ENCODE measurements at places on chromosomes 1 and 21.

DNA sequence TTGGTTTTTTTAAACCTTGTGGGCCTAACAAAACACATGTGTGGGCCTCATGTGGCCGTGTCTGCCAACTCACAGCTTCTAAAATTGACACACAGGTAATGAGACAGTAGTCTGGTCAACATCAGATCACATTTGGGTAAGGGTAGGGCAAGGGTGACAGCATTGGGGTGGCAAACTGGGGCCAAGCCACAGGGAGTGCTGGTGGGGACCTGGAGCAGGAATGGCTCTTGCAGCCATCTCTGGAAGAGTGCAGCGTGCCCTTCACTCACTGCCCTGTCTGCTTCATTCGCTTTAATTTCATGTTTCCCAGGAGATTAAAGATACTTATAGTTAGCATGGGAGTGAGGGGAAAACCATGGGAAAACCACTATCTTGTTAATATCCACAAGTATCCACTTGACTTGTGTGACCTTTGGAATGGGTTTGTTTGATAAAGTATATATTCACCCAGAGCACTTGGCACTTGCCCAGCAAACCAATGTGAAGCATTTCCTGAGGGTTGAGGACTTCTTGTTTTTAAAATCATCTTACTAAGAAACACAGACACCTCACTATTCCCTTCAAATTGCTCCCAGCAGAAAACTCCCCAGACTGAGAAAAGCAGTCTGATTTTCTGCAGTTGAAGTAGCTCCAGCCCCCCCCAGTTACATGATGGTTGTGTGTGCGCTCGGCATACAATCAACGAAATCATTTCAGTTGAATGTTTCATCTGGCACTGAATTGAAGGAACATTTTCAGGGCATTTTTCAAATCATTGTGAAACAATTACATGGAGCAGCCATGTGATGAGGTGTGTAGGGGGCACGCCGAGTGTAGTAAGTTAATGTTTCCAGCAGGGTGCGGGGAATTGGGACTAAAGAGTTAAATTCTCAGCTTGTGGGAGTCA, 175.7 kb downstream of the VPS13D start:
- DNase-seq, result peak; percentile 59

DNA sequence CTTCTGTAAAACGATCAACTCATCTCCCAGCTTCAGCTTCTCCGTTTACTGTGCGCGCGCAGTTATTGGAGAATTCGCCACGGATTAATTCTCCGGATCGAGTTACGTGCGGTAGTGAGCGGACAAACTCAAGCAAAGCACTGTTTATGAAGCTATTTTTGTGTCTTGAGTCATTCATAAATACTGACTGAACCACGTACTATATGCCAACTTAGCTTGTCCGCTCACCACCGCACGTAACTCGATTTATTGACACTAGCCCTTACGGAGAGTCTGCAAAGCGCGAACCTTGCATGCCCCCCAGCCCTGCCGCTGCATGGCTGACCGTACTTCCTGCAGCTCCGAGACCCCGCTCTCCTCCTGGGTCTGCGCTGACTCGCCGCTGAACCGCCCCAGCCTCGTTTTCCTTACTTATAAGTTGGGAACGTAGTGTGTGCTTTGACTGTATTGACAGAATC, 773 bp downstream of the CHD1L start:
- DNase-seq, result no peak

DNA sequence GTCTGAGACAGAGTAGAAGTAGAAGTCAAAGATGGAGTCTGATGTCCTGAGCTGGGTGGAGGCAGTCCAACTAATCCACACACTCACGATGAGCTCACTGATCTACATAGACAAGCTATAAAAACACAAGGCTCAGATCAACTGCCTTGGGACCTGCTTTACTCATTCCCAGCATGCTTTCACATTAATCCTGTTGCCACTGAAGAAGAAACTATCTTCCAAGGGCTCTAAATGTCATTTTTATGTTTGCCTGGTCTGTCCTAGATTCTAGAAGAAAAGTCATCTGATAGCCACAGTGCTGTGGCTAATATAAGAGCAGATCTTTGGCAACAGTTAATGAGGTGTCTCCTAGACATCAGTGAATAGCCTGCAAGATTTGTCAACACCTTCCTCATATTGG, 522.7 kb downstream of the NUF2 start:
- DNase-seq, result no peak

- no peak for DNase-seq
Observed at GRCh38 chr1:20491178-20491577, 5.2 kb upstream of the CAMK2N1 start.

- no peak for DNase-seq
Observed at GRCh38 chr21:38263493-38263892, 6.7 kb downstream of the KCNJ15 start.

DNA sequence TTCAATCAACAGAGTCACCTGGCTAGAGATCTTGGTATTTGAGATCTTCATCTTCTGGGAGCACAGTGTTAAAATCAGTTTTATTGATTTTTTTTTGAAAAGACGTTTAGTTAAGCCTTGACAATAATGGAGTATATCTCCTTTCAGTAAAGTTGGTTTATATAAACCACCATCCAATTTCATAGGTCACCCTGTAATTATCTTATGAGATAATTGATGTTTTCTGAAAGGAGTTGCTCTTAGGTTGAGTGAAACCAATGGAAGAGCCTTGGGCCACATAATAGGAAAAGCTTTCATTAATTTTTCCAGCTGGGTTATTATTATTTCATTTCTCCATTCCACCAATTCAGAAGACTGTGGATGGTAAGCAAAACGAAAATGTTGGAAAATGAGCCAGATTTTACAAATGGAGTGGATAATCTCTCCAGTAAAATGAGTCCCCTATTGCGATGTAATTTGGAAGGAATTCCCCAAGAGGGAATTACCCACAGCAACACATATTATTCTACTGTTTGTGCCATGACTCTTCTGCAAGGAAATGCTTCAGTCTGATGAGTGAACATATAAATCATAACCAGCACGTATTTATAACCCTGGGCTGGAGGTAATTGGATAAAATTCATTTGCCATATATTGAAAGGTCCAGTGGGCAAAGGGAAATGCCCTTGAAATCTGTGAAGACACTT, 46.2 kb upstream of the TINAGL1 start:
- DNase-seq, result no peak

- no peak for DNase-seq
Observed at GRCh38 chr1:69697340-69697739, 129.6 kb downstream of the LRRC7 start.

DNA sequence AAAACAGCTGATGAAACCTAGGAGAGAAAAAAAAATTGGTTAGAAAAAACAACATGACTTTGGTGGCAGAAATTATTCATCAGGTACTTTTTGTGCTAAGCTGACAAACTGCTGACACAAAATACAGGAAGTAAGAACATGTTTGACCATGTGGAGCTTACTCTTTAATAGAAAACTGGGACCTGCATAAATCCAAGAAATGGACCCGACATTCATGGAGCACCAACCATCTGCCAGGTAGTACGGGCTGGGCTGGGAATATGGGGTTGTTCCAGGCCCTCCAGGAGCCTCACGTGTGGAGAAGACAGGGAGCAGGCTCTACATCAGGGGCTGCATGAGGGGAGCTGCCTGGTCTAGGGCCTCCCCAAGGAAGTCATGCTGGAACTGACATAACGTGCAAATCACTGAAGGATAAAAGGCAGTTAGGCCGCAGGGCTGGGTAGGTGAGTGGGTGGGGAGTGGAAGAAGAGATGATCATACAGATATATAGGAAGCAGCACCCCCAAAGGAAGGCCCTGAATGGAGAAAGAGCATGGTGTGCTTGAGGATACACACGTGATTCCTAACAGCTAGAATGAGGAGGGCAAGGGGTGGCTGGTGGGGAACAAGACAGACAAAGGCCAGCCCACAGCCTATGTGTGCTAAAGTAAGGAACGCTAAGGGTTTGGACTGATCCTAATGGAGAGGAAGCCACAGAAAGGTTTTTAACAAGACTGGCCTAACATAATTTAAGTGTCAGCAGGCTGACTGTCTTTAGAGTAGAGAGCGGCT, 26.1 kb downstream of the CD58 start:
- no peak for DNase-seq

DNA sequence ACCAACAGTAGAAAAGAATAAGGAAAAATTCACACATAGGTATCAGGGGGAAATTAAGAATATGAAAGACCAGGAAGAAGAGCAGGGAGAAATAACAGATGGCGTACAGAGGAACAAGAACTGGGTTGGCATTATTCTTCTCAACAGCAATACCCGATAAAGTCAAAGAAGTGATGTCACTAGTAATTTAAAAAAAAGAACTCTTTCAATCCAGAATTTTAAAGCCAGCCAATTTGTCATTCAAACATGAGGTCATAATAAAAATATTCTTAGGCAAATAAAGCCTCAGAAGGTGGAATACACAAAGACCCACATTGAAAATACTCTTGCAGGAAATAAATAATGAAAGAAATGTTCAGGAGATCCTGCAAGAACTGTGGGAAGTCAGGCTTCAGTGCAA, 8.8 kb downstream of the NCMAP start:
- DNase-seq, result no peak

DNA sequence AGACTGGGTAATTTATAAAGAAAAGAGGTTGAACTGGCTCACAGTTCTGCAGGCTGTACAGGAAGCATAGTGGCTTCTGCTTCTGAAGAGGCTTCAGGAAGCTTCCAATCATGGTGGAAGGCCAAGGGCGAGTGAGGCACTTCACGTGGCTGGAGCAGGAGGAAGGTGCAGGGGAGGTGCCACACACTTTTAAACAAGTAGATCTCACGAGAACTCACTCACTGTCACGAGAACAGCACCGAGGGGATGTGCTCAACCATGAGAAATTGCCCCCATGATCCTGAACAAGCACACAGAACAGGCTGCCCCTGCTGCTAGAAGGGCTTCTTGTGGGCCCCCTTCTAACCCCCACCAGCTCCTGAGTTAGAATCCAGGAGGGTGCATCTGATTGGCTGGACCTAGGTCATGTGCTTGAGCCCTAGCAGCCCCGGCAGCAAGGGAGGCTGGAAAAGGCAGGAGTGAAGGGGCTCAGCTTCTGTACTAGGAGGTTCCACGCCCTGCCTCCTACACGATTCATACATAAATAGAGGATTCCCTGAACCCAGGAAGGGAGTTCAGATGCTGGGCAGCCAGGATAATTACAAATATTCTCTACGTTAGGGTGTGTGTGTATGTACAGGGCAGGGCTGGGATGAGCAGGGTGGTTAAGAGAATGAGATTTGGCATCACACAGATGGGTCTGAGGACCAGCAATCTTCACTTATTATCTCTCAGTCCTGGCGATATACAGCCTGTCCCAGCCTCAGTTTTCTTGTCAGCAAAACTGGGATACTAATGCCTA, 72.8 kb upstream of the ATP5PO start:
- no peak for DNase-seq

DNA sequence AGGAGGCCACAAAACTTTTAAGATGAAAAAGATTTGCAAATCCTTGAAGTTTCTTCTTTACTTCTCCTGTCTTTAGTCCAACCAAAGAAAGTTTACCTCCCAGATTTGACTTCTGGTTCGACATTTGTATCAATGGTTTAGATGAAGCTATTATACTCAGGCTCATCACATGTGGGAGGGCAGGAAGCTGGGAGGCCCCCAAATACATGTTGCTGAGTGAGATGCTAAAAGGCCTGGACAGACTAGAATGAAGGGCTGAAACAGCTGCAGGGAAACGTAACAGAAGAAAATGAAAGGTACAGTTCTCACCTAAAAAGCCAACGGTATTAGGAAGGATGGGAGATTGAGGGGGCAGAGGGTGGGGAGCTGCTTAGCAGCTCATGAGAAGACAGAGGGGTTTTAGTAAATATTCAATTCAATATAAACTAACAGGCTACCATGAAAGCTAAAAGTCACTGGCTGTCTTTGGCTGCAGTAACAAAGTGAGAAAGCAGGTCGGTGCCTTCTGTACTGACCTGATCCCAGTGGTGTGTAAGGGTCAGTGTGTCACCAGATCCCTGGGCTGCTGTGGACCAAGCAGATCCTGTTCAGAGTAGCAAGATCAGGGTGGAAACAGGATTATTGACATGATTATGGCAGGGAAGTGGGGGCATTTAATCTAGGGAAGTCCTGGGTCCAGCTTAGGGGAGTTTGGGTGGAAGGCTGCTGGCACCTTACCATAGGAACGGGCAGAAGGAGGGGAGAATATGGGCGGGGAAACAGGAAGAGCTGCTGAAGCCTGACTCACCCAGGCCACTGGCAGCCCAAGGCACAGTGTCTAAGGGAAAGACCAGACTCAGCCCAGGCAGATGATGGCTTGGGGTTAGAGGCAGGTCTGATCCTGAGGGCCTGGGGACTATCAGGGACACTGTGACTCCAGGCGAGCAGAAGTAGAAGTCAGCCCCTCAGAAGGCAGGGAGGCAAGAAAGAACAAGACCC, 60.4 kb downstream of the KCNN3 start:
- DNase-seq, result peak; percentile 71

- no peak for DNase-seq
Observed at GRCh38 chr1:27149084-27149761, 5.7 kb downstream of the SLC9A1 start.

DNA sequence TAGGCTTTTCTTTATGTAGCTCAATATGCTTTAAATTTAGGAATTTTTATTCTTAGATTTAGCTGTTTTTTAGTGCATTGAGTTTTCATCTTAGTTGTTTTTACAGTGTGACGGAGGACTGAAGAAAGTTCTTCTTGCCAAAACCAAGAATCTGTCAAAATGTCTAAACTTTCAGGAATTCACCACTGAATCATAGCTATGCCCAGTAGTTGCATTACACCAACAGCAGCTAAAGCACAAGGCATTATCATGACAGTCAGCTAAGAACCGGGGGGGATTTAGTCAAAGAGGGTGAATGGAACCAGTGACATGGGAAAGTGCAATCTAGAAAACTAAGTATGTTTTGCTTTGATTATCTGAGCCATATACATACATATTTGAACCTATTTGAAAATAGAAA, 6.5 kb upstream of the C1orf146 start:
- DNase-seq, result no peak

DNA sequence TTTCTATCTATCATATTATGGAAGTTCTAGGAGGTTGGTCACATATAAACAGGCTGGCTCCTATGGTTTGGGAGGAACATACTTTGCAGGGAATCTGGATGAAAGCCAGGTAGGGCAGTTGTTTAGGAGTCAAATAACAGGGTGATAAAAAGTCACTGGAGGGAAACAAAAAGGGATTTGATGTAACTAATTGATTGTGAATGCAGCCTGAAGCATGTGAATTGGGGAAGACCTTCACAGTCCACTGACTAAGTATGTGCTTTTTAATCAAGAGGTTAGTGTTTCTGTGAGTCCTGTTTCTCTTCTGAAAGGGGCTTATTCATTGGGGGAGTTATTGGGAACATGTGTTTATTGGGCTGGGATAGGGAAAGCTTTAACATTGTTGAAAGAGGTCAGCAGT, 41.3 kb downstream of the HMCN1 start:
- no peak for DNase-seq

- no peak for DNase-seq
Observed at GRCh38 chr1:109432336-109432735, 6.1 kb upstream of the PSMA5 start.

Data from dermis microvascular lymphatic vessel endothelial cell (primary cell).